NCI-H2227 treated with DMSO at 0.1 percent for 48 hours (cell line): ENCODE measurements at places on chromosomes 1 and 21.

DNA sequence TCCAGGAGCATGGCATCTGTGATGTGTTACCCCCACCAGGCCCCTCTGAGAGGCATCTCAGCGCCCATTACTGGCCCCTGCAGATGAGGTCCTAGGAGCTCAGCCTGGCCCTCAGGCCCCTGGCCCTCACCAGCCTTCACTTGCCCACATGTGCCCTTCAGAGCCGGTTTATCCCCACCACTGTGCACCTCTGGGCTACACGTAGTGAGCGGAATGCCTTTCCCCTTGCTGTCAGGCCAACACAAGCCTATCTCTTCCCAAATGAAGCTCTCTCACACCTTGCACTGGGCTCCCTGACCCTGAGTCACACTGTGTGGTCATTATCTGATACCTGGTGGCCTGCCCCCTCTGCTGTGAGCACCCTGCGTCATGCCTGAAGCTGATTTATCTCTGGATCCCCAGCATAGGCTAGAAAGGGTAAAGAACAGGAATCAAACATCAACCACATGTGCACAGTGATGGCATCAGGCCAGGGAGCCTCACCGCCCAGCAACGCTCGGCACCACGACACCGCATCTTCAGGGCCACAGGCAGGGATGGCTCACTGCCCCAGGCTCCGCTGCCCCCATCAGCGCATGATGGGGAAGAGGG, 49.1 kb downstream of the GLIS1 start:
- no peak for DNase-seq

DNA sequence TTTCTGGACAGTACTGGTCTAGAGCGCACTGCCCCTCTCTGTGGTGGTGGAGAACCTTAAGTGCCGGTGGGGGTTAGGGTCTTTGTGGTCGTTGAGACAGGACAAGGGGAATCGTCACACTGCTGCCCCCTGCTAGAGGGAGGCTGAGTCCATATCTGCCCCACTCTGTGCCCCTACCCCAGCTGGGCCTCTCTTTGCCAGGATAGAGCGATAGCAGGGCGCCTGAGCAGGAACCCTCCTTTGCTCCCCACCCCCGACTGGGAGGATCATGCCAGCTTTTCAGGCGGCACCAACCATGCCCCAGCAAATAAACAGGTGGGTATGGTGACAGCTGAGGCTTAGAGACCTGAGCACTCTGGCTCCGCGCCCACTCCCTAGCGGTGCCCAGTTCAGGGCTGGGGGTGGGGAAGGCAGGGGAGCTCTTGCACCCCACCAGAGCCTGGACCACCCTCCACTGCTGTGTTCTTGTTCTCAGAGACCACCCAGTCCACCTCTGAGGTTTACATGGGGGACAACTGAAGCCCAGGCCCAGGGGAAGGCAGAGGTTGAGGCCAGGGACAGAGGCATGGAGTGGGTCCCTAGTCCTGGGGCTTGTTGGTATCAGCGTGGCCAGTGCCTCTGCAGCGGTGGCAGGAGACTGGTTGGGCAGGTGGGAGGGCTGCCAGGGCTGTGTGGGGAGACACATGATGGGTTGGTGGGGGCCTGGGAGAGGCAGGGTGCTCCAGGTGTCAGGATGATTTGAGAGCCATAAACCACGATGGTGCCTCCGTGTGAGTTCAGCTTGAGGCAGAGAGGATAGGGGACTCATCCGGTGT, 1.6 kb downstream of the PADI2 start:
- no peak for DNase-seq

- DNase-seq, result peak; percentile 44
Measured at GRCh38 chr1:46180082-46180616, 3.9 kb upstream of the P3R3URF start.

- peak; percentile 7 for DNase-seq
Measured at GRCh38 chr1:92879316-92879968, 47.6 kb downstream of the RPL5 start.
